ENCODE measurements at places on chromosomes 2 and 18. TPM values are rescaled to one million over a fixed set of nuclear protein-coding genes. Genes with fewer than 3 reads are reported as not detected.

GRCh38 chr18:8967573-8967972, 134.9 kb upstream of the NDUFV2 start:
- H3K36me3 ChIP-seq = no peaks in the 10 kb centered on the region
- no peaks in the 10 kb centered on the region for H3K27me3 ChIP-seq
- no peak overlapping the region for H3K27ac ChIP-seq
- H3K4me3 ChIP-seq = no peak overlapping the region
- peaks cover 6% of the 10 kb centered on the region for H3K4me1 ChIP-seq
- DNase-seq = no peak

The PPP1R1C gene
- 5.8 TPM for total RNA-seq

- no peaks in the 10 kb centered on the region for H3K4me1 ChIP-seq
- no peaks in the 10 kb centered on the region for H3K27me3 ChIP-seq
- H3K27ac ChIP-seq = no peak overlapping the region
- H3K36me3 ChIP-seq = no peaks in the 10 kb centered on the region
Observed at GRCh38 chr2:157899125-157899839, 23.2 kb upstream of the ACVR1 start.

The DSEL gene
- 6.4 TPM for total RNA-seq

Data from mesothelial cell of epicardium (in vitro differentiated cells).